ENCODE measurements at places on chromosomes 13 and 19.

- no peak for DNase-seq
Measured at GRCh38 chr19:11570039-11570462, 7.4 kb downstream of the ACP5 start.

- no peak for DNase-seq
Measured at GRCh38 chr13:45951724-45952123, 100.2 kb upstream of the SIAH3 start.

DNA sequence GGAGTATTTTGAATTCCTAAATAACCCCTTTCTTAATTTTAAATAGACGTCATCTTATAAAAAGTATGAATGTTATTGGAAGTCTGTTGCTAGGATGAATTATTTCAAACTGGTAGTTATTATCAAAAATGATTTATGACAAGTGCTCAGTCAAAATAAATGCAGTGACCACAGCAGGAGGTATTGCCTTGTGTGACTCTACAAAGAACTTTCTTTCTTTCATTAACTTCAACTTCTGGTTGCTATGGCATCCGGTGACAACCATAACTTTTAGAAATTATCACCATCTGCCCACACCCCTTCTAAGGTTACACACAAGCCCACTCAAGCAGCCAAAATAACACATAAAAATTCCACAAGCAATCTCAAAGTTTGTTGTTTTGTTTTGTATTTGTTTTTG is 189.9 kb downstream of the DACH1 start:
- DNase-seq, result no peak

DNA sequence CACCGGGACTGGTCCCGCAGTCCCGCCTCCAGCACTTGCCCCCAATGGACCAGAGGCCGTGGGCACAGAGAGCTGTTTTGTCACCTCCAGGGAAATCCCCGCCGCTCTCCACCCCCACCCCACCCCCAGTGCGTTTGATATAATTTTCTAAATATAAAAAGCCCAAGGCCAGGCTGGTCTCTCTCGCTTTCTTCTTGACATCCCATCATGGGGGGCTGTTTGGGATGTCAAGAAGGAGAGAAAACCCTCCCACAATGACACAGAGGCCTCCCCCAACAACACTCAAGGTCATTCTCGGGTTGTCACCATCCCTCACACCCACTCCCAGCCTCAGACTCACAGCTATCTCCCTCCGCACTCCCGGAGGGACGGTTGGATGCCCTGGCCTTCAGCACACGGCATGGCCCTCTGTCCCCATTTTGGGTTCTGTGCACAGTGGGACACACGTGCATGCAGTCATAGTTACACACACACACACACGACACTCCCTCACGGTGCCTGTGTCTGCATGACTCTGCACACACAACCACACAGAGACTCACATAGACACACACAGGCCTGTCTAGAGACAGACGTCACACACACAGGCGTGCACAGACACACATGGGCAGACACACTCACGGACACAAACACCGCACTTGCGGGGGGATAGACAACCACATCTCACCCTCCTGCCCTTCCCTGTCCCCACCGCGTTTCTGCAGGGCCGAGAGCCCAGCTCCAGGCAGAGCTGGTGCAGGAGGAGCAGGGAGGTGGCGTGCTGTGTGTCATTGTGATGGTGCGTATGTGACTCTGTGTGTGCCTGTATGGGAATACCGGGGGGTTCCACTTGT is 4.8 kb upstream of the NFIC start:
- no peak for DNase-seq

DNA sequence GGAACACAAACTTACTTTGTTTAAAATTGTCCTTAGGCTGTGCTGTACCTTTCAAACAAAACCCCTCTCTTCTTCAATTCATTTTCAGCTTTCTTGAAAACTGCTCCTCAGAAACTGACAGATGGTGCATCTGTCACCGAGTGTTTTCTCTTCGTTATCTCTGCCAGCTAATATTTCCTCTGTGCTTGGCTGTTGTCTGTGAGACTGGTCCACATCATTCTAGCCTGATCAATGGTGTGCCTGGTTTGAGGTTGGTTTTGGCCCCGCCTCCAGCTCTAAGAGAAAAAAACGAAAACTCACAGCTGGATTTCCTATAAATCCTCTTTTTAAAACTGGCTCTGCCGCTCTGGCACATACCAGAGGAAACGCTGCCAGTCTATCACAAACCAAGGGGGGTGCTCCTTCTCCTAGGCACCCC is 79.7 kb downstream of the STARD13 start:
- no peak for DNase-seq

DNA sequence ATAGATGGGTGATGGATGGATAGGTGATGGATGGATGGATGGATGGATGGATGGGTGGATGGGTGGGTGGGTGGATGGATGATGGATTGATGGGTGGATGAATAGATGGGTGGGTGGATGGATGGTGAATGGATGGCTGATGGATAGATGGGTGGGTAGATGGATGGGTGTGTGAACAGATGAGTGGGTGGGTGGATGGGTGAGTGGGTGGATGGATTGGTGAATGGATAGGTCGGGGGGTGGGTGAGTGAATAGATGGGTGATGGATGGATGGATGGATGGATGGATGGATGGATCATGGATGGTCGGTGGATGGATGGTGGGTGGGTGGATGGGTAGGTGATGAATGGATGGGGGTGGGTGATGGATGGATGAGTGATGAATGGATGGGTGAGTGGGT is 3.5 kb downstream of the SMIM24 start:
- DNase-seq, result no peak

DNA sequence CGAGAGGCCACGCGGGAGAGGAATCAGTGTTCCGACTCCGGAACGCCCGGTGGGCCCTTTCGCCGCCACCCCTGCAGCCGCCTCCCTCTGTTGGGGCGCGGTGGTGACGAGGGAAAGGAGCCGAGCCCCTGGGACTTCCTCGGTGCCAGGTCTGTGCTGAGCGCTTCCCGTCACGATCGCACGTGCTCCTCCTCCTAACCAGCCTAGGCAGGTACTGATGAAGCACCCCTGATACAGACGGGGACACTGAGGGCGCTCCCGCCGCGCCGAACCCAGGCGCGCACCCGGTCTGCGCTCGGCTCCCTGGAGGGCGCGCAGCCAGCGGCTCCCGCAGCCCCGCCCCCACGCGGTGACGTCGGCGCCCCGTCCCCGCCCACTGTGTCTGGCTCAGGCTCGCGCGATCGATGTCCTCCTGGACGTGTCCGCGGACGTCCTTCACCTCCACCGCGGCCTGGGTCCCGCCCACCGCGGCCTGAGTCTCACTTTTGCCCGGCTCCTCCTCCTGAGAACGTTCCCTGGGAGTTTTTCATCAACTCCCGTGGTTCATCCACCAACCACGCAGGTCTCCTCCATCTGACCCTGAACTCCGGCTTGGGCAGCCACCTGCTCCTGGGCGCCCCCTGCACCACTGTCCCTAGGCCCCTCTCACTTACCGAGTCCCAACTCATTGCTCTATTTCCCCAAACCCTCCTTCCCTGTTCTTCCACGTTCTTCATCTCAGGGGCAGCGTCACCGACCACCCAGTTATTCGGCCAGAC is 2.6 kb upstream of the KLK15 start:
- no peak for DNase-seq

- no peak for DNase-seq
Measured at GRCh38 chr19:41335467-41335866, 18.3 kb downstream of the TGFB1 start.

DNA sequence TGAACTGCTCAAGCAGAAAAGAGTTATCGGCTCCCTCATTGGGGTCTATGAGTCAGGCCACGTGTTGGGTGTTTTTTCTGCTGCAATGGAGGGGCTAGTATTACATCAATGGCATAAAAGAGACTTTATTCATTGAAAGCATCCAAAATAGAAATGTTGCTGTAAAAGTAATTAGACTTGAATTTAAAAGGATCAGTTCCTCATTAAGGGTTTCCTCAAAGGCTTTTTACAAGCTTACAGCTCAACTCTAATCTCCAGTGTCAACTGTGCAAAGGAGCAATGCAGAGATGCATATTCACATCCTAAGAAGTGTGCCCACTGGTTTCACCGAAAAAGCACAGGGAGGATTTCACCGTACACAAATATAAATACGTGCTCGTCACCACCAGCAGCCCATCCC is 300.3 kb downstream of the FOXO1 start:
- DNase-seq, result no peak

GRCh38 chr19:1112268-1113029 is 8.7 kb downstream of the GPX4 start:
- no peak for DNase-seq

DNA sequence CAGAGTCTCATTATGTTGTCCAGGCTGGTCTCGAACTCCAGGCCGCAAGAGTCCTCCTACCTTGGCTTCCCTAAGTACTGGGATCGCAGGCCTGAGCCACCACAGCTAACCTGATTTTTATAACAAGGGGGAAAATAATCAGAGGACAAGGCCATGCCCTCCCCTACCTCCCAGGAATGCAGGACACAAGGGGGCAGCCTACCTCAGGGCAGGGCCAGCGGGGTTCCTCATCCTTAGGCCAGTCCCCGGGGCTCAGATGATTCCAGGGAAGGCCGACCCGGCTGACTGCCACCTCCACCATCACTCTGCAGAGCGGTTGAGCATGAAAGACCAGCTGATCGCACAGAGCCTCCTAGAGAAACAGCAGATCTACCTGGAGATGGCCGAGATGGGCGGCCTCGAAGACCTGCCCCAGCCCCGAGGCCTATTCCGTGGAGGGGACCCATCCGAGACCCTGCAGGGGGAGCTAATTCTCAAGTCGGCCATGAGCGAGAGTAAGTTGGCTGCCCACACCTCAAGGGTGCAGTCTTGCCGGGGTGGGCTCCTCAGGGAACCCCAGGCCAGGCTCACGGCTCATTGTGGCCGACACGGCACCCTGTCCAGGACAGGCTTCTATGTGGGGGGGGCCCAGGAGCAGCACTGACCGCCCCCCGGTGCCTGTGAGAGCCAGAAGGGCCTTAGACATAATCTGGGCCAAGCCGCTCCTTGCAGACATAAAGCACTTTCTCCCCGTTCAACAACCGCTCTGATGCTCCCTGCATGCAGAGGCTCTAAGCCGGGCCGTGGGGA is 26.8 kb downstream of the PEX11G start:
- no peak for DNase-seq

DNA sequence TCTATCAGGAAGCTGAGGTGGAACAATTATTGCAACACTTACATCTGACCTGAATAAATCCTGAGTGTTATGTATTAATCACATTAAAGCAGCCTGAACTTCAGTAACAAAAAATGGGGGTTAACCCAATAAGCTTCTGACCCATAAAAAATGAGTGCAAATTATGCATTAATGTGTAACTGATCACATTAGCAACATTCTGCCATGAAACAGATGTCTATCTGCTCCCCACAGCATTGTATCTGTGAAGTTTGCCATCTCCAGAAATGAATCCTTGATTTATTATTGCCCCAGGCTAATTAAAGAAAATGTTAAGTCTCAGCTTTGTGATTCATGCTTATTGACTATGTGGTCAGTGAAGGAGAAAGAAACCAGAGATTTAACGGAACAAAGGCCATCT is 304.9 kb downstream of the PCDH20 start:
- no peak for DNase-seq

GRCh38 chr13:66556306-66556705 is 673.8 kb downstream of the PCDH9 start:
- no peak for DNase-seq

GRCh38 chr19:51751655-51752054 is at the start of gene FPR1:
Gene FPR1 (minus strand): TSS chr19:51751878. CDS start chr19:51746994, 4,884 bp downstream.
- DNase-seq, result no peak

DNA sequence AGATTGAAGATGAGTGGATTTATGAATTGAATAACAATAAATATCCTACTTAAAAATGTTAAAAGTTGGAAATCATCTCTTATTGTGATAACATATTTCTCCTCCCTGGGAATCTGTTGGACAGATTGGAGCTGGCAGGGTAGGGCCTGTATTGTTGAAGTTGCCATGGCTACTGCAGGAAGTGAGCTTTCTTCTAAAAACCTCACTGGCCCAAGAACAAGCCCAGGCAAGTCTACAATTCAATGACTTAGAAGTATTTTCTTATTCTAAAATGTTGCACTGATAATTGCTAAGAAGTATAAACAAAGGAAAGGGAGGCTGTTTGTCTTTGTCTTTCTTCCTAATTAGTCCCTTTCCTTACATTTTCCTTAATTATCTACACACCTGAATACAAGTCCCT is 112.1 kb downstream of the DLEU7 start:
- no peak for DNase-seq

GRCh38 chr19:4660993-4661392 is 9.1 kb downstream of the MYDGF start:
- no peak for DNase-seq

DNA sequence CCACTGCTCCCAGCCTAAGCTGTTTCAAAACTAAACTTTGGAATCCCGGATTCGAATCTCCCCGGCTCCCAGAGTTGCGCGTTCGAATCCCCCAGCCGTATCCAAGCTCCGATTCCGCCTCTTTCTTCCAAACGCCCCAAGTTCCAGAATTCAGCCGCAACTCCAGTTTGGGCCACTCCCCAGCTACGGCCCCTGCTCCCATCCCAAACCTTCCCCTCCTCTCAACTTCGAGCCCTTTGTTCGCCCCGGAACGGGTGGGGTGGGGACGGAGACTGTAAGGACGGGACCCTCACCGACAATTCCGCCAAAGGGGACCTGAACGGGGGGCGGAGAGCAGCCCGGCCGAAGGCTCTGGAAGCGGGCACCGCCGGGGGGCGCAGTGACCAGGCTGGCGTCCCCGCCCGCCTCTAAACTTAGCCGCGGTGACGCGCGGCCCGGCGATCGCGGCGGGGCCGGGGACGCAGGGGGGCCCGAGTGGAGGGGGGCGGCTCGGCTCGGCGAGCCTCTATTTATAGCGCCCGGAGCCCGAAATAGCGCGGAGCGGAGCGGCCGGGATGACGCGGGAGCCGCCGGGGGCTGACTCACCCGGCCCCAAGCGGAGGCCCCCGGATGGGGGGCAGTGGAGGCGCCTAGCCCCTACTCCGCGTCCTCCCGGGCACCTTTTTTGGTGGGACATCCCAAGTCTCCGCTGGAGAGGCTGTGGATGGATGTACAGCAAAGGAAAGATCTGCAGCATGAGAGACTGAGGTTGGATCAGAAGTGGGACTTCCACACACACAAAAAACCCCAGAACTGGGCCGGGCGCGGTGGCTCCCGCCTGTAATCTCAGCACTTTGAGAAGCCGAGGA is 4.9 kb upstream of the ERCC1 start:
- no peak for DNase-seq

- DNase-seq, result no peak
Measured at GRCh38 chr19:46860846-46861690, at the start of gene ARHGAP35. Gene ARHGAP35 (plus strand): TSS chr19:46860997. CDS start chr19:46918676, 57,679 bp downstream.

- no peak for DNase-seq
Measured at GRCh38 chr13:35784286-35784951, 307.9 kb upstream of the MAB21L1 start.

- no peak for DNase-seq
Measured at GRCh38 chr13:24068472-24068871, 92.0 kb upstream of the SPATA13 start.

DNA sequence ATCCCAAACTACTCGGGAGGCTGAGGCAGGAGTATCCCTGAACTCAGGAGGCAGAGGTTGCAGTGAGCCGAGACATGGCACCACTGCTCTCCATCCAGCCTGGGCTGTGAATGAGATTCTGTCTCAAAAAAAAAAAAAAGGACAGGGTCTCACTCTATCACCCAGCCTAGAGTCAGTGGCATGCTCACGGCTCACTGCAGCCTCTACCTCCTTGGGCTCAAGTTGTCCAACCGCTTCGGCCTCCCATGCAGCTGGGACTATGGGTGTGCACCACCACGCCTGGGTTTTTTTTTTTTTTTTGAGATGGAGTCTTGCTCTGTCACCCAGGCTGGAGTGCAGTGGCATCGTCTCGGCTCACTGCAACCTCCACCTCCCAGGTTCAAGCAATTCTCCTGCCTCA is 14.6 kb downstream of the MKNK2 start:
- DNase-seq, result no peak

GRCh38 chr19:39544911-39545310 is 5.0 kb upstream of the EID2 start:
- DNase-seq, result no peak

Data from iPS DF 19.7 (cell line).